ENCODE measurements at places on chromosomes 12 and 14.
A peak's percentile ranks its signal among the peaks of the same experiment; 100 is the strongest.

- no peak for DNase-seq
These were observed 15.1 kb upstream of the LRP10 start for GRCh38 chr14:22856428-22856827.

DNA sequence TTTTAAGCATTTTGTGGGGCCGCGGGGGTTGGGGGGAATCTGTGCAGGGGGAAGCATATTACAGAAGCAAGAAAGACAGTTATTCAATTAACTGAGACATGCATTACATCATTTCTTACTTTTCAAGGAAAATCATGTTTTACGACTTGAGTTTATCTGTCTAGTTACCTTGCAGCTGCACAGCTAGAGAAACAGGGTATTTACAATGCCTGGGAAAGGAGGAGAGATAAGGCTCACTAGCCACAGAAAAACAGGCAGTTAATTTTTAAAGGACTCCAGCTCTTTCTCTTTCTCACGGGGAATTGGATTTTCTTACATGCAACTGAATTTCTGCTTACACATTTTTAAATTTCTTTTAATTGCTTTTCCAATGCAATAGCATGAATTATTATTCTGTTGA, 22.2 kb downstream of the FCF1 start:
- DNase-seq: no peak

GRCh38 chr14:57008534-57008933, 198.3 kb upstream of the OTX2 start:
- DNase-seq: no peak

- no peak for DNase-seq
These were observed 7.2 kb downstream of the MYL6 start for GRCh38 chr12:56165369-56165768.

- no peak for DNase-seq
These were observed 930 bp upstream of the MIA2 start for GRCh38 chr14:39232554-39233415.

DNA sequence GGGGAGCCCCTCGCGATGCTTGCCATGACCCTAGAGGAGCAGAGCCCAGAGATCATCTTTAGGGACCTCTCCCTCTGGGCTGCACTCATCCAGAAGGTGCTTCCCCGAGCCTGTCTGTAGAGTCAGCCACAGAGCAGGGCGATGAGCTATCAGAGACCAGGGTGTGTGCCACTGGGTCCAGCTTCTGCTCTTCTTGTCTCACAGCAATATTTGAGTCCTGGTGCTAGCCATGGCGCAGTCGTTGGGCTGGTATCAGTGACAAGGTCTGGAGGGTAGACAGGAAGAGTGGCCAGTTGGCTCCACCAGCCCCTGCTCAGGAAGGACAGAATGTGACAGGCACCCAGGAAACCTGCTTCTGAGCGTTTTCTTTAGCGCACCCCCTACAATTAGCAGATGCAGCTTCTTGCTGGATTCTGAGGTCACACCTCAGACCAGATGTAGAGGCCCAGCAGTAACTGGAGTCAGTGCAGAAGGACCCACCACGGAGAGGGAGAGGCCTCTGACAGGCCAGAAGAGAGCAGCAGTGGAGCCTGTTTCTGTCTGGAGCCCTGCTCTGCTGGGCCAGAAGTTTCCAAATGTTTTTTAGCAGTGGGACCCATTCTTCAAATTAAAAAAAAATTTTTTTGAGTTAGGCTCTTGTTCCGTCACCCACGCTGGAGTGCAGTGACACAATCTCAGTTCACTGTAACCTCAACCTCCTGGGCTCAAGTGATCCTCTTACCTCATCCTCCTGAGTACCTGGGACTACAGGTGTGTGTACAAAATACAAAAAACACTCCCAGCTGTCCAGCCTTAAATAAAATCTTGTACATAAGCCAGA, 23.7 kb downstream of the ANKRD9 start:
- DNase-seq: no peak

DNA sequence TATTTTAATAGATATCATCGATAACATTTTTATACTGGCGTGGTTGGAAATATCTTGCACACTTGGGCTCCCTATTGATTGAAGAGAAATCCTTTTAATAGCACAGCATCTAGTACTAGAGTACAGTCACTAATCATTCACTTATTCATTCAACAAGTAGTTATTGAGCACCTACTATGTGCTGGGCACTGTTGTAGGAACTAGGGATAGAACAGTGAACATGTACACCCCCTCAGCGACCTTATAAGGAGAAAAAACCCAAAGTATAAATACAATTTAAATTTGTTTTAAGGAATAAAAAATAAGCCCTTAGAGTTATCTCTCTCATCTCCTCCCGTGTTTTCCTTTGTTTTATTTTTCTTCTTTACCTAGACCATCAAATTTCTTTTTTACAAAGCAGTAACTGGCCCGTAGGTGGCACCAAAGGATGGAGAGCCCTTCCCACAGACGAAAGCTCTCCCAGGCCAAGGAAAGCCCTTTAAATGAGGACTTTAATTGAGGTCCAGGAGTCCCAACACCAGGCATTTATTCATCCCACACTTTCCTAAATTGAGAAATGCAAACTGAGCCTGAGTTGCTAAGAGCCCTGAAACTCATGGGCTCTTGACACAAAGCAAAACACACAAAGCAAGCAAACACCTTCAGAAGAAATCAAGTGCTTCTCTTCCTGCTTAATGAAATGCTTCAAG, 29.0 kb downstream of the PEBP1 start:
- DNase-seq: no peak

DNA sequence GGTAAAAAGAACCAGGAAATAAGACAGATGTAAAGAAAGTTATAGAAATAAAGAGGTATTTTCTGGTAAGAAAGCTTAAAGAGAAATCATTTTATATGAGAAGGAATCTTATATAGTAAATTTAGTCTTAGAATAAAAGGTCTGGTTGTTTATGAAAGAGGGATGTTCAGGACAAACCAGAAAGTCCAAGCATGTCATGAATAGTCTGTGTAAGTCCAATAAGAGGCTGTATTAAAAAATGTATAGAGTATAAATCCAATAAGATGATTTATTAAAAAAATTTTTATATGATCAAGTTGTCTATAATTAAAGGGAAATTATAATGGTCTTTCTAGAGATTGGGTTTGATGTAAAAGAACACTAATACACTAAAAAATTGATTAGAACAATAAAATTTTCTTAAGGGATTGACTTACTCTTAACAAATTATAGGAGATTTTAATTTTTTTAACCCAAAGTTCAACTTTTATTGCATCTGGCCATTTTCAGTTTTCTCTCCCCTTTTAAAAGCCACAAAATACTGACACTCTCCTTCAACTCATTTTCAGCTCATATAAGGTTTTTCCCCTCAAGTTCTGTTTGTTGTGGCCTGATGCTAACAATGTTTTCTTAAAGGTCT, 35.1 kb downstream of the ST8SIA1 start:
- DNase-seq: no peak

DNA sequence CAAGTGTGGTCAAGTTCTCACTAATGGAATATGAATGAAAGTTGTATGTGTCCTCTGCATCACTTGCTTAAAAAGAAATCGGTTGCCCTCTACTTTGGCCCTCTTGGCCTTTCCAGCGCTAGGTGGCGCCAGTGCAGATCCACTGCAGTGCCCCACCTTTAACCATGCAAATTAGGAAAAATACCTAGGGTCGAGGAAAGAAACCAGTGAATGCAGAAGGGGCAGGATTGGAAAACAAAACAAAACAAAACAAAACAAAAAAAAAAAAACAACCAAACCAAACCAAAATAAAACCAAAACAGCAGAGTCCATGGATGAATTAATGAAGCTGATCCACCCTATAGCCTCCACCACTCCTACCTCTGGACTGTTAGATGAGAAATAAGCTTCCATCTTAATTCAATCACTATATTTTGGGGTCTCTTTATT, 12.9 kb upstream of the NEMF start:
- no peak for DNase-seq

- no peak for DNase-seq
These were observed 263.8 kb downstream of the DIO2 start for GRCh38 chr14:79947440-79948054.

- DNase-seq: no peak
These were observed 78.5 kb upstream of the EIF5 start for GRCh38 chr14:103255555-103255954.

GRCh38 chr12:8675591-8676036, 13.0 kb upstream of the MFAP5 start:
- no peak for DNase-seq

DNA sequence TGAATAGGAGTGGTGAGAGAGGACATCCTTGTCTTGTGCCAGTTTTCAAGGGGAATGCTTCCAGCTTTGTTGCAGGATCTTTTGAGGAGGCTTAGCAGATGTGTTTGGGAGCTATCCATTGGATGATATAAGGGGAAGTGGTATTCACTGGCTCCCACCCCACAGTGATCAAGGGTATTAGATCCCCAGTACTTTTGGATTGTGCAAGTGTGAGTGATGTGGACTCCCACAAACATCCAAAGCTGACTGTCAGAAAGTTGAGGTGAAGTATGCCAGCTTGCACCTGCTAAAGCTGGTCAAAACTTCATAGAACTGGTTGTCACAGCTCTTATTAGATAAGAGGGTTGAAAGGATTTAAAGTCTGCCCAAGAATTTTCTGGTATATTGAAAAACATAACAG, 110.1 kb upstream of the BTG1 start:
- DNase-seq: no peak

DNA sequence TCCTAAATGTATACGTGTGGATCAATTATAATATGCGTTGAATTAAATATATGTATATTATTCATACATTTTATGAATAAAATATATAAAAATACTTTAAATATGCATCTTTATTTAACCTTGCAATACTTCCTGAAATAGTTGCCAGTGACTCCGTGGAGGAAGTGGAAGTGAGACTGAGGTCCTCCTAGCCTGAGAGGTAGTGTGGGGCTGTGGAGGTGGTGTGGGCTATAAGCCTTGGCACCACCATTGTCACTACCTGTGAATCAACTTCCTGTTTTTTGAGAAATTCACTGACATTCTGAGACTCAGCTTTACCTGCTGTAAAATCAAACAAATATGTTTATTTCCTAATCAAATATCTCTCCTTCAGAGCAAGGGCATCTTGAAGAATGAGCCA, 514.2 kb downstream of the VRK1 start:
- no peak for DNase-seq

GRCh38 chr12:3491938-3492792, 1.2 kb downstream of the PRMT8 start:
- DNase-seq: peak; percentile 47

DNA sequence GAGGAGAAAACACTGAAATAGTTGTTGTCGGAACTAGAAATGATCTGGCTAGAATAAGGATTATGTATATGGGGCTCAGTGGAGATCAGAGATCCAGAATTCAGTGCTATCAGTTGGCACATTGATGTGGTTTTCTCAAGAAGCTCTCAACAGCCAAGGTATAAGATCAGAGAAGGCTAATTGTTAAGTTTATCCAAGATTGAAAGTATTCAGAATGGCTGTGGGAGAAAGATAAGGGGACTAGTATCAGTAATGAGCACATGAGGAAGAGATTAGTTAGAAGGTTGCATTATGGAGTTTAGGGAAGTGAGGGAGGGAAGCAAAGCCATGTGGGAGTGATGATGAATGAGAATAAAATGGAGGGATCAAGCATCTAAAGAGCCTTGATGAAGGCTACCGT, 128.1 kb upstream of the MIS18BP1 start:
- no peak for DNase-seq

GRCh38 chr14:96205059-96205977, 679 bp downstream of the BDKRB2 start:
- DNase-seq: no peak

GRCh38 chr12:29782871-29783772, 620 bp downstream of the TMTC1 start:
- peak; percentile 84 for DNase-seq

- peak; percentile 67 for DNase-seq
These were observed 181.3 kb downstream of the KIF26A start for GRCh38 chr14:104319491-104320241.

- no peak for DNase-seq
These were observed 120.8 kb upstream of the CCDC196 start for GRCh38 chr14:66365388-66365787.

DNA sequence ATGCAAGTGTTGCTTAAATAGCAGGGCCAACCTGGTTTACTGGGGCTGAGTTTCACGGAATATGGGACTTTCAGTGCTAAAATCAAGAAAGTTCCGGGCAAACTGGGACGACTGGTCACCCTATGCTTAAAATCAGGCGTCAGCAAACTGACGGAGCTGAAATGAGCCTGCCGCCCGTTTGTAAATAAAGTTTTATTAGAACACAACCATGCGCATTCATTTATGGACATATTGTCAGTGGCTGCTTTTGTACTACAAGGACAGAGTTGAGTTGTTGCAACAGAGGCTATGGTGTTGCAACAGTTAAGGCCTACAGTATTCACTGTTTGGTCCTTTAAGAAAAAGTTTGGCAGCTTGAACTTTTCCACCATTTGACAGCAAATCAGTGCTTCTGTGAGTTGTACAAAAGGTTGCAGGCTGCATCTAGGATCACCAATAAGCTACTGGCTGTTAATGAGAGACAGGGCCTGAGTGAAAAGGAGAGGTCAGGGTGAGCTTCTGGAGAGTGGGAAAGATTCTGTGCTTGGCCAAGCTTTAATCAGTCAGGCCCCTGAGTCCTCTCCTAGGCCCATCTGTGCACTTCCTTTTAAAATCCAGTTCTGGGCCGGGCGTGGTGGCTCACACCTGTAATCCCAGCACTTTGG, 13.3 kb downstream of the SELPLG start:
- no peak for DNase-seq

DNA sequence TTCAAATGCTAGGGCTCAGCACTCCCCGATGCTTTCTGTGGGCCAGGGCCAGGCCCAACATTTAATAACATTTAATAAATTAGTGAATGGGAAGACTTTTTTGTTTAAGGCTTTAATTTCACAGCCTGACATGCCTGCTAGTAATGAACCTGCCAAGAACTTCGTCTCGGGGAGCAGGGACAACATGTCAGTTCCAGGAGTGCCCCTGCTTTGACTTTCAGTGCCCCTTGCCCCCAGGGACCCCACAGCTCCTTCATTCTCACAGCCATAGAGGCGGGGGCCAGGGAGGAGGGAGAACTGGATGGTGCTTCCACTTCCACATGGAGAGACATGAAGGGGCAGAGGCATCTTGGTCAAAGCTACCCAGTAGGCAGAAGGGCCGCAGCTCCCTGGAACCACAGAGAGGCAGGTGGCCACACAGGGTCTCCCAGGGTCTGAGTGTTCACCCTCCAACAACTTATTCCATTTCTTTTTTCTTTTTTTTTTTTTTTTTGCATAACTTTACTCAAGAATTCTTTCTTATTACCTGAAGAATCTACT, 66.0 kb upstream of the DDX11 start:
- DNase-seq: no peak
